Occipital lobe (tissue), 3 donors: ENCODE measurements at places on chromosomes 5 and 9. TPM values are rescaled to one million over a fixed set of nuclear protein-coding genes. Genes with fewer than 3 reads are reported as not detected.

QRFP gene
- total RNA-seq: not detected

SMIM3 gene
- 1.7 TPM for total RNA-seq

SOHLH1 gene
- not detected for total RNA-seq

DMRT3 gene
- 0.16 TPM for total RNA-seq

SLC36A3 gene
- total RNA-seq: not detected

MUSK gene
- 0.16 TPM for total RNA-seq

SLC4A9 gene
- under 0.01 TPM for total RNA-seq

TMOD1 gene
- total RNA-seq: 22.8 TPM
